ENCODE measurements at places on chromosomes 2 and 18. TPM values are rescaled to one million over a fixed set of nuclear protein-coding genes. Genes with fewer than 3 reads are reported as not detected.

KCNIP3 gene
- 4.3 TPM for polyA plus RNA-seq

TGOLN2 gene
- 57.3 TPM for polyA plus RNA-seq

- no peak for DNase-seq
Observed at GRCh38 chr2:240290432-240291336, 144.8 kb upstream of the GPC1 start.

GRCh38 chr2:172995323-172996244 lies 80.1 kb upstream of the MAP3K20 start:
- peak; percentile 33 for DNase-seq

TSPYL6 gene
- polyA plus RNA-seq, result 0.03 TPM
